ENCODE measurements at places on chromosomes 5 and 9.

GRCh38 chr5:172302047-172302710 is 18.6 kb upstream of the UBTD2 start:
- no peak for DNase-seq

DNA sequence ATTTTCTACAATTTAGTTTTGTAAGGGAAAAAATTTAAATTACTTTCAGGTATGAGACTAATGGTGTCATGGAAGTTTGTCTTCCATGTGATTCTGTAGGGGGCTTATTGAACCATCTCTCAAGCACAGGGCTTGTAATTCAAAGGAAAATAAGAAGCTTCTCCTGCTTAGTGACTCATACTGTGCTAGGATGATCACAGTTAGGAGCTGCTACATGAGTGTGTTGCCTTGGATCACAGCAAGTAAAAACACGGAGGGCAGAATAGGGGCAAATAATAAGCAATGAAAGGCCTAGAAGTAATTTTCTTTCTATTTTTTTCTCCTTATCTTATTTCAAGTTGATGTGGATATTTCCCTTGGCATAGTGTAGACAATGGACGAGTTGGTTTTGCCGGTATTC is 28.9 kb downstream of the TMEM167A start:
- no peak for DNase-seq

DNA sequence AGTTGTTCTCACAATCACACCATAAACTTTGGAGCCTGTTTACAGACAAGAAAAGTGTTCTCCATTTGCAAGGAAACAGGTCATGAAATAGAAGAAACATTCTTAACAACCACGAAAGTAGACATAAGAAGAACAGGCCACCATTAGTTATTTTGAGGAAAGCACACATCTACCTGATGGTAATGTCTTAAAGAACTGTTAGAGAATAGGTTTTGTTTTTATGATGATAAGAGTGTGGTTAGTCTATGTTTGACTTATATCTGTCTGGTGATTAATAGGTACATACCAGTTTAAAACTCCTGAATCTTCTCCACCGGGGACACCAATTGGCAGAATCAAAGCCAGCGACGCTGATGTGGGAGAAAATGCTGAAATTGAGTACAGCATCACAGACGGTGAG is 108.3 kb downstream of the CDH6 start:
- no peak for DNase-seq

- no peak for DNase-seq
These were observed 45.0 kb upstream of the N4BP3 start for GRCh38 chr5:178068293-178068692.

DNA sequence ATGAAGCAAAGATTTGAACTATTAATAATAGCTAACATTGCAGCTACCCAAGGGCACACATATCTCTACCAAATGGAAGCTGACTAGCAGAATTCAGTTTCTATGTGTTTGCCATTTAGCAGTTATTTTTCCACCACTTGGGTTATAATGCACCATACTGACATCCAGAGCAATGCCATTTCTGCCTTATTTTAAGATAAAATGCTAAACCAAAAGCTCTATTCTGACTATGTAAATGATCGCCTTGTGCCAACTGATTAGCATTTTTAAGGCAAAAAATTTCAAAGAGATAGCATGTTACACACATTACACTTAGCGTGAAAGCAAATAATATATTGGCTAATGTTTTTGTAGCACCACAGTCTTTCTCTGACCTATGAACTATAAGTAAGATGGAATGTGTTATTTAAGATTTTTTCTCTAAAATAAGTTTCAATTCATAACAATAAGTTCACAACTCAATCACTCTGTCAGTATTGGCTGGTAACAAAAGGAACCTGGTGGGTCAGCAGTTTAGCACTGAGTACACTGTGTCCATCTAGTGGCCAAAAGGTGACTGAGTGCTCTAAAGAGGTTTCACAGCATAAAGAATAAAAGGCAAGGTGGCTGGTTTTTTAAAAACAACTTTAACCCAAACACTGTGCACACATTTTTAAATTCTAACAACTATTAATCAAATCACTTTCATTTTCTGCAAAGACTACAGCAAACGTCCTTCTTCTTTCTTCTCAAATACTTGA is 443.5 kb downstream of the PDE4D start:
- no peak for DNase-seq

- DNase-seq = no peak
These were observed 43.2 kb downstream of the ADAMTS12 start for GRCh38 chr5:33848554-33848953.

DNA sequence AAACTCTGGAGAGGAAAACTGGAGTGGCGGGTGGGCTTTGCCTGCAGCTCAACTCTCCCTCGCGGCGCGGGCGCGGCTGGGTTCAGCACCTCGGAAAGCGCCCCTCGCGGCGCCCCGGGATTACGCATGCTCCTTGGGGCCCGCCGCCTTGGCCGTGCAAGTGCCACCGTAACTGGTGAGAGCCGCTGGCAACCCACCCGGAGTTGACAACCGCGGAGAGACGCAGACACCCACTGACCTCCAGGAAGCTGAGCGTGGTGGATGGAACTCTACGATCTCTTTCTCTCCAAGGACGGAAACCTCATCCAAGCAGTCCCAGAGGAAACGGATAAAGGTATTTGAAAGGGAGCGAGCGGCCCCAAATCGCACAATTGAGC is 194 bp upstream of the RXFP3 start:
- peak; percentile 77 for DNase-seq

GRCh38 chr9:104635456-104635855 is 17.5 kb upstream of the OR13C9 start:
- no peak for DNase-seq

- DNase-seq = no peak
These were observed 141.3 kb upstream of the LPAR1 start for GRCh38 chr9:111179577-111179976.

All from fibroblast of villous mesenchyme (primary cell).